ENCODE measurements at places on chromosomes 16 and 17.

DNA sequence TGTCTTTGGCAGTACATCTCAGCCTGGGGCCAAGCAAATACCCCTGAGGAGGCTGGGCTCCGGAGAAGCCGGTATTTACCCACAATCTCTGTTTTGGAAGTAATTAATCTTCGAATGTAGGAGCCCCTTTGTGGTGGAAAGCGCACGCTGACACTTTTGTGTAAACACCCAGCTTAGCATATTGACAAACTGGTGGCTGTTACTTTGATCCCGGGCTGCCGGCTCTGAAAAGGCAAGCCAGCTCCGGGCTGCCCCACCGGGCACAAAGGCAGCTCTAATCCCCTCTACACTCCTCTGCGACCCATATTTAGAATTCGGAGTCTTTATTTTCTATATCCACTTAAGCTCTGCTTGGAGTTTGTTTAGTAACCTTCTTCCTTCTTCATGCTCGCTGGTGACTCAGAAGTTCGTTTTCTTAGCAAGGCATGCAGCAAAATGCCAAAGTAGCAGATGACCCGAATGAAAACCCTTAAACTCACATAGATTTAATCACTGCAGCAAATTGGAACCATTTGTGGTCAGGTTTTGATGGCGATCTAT, 144.0 kb upstream of the IRX3 start:
- no peak for DNase-seq

GRCh38 chr16:82943371-82943770, 316.6 kb downstream of the CDH13 start:
- no peak for DNase-seq

GRCh38 chr16:86618431-86619238, 40.3 kb downstream of the FOXL1 start:
- DNase-seq, result no peak

DNA sequence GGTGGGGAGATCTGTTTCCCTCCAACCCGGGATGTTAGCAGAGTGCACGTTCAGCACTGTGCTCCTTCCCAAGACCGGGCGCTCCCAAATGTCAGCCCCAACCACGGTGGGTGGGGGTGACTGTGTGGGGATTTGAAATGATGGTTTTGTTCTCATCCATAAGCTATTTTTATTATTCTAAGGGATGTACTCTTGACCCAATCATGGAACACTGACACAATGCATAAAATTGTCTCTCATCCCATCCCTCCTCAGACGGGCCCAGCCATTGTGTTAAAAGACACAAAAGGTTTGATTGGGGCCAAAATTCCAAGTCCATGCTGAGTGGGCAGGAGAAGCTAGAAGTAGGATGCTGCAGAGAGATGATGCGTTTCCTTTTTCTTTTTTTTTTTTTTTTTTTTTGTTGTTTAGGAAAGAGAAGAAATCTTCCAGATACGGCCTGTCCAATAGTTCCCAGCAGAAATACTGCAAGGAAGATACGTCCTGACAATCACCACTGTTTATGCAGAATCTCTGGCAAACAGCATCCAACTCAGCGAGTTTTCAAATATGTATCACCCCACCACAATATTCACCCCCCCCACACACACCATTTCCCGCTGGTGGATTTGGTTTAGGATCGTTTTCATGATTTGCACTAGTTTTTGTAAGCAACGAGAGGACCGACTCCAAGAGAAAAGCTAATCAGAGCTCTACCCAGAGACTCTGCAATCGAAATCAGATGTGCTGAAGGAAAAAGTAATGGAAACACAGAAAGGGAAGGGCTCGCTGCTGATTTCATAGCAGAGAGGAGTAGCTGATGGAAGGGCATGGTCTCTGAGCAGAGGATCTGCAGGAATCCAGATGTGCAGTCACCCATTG, 163.5 kb upstream of the DYNLRB2 start:
- no peak for DNase-seq

- no peak for DNase-seq
Observed at GRCh38 chr16:77191259-77191969, 424 bp downstream of the MON1B start.

GRCh38 chr17:5745111-5745813, 161.0 kb upstream of the NLRP1 start:
- DNase-seq, result no peak

DNA sequence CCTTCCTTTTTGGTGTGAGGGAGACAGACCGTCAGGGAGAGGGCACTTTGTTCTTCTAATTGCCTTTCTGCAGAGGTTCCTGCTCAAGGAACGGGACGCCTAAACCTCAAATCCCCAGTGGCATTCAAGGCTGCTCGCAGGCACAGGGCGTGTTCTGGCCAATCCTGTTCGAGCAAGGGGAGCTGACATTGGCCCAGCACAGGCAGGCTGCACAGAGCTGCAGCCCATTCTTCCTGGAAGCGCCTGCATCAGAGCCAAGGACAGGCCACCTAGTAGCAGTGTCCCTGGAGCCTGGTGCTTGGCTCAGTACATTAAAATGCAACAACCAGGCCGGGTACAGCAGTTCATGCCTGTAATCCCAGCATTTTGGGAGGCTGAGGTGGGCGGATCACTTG, 72.2 kb upstream of the CREBBP start:
- DNase-seq, result no peak

- DNase-seq, result no peak
Observed at GRCh38 chr16:1979271-1980029, 1.8 kb downstream of the NOXO1 start.

- no peak for DNase-seq
Observed at GRCh38 chr16:54366943-54367342, 80.4 kb upstream of the IRX3 start.

DNA sequence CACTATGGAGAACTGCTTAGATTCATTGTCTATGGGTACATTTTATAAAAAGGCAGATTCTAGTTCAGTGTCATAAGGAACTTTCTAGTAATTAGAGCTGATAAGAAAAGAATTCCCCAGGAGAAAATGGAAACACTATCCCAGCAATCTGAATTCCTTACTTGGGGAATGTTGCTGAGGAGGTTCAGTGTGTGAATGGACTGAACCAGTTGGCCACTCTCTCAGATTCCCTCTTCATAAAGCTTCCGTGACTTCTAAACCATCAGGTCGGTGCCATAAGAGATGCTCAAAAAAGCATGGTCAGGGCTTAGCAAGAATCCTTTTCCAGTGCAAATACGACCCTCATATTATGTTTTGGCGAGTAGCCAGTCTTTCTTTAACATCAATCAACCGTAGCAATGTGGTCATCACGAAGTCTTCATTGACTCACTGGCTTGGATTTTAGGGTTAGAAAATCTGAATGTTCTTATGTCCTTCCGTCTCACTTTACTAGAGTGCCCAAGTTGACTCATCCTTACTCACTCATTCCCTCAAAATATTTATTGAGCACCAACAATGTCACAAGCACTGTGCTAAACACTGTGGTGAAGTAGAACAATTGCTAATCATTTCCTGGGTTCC, 102.7 kb upstream of the HLF start:
- DNase-seq, result no peak

DNA sequence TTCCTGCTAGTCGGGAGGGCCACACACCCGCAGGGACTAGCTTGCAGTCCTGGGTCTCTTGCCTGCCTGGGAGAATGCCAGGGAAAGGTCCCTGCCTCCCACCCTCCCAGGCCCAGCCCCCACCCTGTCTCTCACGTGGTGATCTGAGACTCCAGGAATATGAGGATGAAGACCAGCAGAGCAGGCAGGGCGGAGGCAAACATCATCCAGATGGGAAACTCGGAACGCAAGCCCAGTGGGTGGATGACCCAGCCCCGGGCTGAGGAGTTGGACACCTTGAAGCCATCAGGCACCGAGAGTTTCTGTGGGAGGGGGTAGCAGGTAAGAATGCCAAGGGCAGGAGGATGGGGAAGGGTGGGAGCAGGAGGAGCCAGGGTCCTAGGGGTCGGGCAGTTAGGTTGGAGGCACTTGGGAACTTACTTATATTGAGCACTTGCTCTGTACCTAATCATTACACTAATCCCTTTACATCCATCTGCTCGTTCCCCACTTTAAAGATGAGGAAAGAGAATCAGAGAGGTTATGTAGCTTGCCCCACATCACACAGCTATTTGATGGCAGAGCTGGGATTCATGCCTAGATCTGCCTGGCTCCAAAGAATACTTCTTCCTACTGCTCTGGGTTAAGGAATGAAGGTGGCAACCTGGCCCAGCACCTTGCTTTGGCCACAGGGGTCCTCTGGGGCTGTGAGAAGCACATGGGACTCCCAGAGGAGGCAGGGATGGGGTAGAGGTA, 13.4 kb downstream of the SLC4A1 start:
- no peak for DNase-seq

DNA sequence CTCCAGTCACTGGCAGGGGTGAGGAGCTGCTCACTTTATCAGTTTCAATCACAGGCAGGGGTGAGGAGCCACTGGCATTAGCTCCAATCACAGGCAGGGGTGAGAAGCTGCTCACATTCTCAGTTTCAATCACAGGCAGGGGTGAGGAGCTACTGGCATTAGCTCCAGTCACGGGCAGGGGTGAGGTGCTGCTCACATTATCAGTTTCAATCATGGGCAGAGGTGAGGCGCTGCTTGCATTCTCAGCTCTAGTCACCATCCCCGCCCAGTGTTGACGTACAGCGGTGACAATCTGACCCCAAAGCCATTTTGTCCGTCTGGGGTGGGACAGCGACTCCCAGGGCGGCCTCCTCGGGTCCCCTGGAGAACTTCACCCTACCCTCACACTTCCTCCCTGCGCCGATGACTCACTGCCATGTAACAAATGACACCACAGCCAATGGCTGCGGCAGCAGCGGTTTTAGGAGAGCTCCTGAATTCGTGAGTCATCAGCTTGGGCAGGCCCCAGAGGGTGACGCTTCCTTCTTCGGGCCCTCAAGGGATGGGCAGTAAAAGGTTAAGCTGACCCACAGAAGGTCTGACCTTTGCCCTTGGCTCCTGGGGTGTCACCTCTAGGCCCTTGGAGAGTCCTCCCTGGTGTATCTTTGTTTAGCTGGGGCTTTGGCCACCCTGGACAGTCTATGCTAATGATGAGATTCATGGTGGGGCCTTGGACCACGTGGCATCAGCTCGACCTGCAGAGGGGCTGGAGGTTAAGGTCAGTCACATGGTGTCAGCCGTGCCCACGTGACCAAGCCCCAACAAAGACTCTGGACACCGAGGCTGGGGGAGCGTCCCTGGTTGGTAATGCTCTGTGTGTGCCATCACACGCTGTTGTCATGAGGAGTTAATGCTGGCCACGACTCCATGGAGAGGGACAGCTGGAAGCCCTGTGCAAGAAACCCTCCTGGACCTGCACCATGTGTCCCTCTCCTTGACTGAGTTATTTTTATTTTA, 171.7 kb downstream of the C16orf95 start:
- DNase-seq, result no peak

GRCh38 chr16:546909-547770, 13.1 kb upstream of the PRR35 start:
- no peak for DNase-seq

DNA sequence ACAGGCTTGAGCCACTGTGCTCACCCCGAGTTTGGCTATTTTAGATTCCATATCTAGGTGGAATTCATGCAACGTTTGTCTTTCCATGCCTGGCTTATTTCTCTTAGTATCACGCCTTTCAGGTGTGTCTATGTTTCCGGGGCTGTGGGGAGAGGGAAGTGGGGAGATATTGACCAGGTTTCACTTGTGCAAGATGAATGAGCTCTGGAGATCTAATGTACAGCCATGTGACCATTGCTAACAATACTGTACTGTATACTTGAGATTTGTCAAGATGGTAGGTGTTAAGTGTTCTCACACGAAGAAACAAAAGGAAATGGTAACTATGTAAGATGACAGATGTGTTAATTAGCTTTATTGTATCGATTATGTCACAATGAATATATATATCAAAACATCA, 199.6 kb downstream of the SHISA9 start:
- no peak for DNase-seq

- no peak for DNase-seq
Observed at GRCh38 chr16:72958522-72959076, 89.3 kb downstream of the ZFHX3 start.

DNA sequence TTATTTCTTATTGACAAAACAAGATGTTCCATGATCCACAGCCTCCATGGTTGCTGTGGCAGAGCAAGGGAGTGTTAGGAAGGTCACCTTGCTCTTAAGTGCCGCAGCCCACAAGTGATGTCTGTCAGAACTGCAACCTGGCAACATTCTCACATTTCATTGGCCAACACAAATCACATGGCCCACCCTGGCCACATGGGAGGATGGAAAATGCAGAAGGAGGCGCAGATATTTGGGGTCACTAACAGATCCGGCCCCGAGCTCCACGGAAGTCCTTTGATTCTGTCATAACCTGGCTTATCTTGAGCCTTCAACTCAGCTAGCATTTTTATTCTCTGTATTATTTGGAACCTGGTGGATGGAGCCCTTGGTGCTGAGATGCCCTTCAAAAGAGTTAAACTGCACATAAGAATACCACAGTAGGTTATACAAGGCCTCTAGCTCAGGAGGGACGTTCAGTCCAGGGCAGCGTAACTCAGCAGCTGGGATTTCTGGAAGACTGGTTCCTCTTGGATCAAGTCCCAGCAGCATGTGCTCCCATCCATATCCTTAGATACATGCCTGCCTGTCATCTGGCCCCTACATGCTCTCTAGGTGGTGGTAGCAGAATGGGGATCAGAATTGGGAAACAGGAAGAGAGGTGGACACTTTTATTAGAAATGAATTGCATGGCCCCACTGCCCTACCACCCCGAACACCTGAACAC, 508.1 kb downstream of the HAPSTR1 start:
- no peak for DNase-seq

GRCh38 chr17:79082311-79083190, 7.9 kb downstream of the ENGASE start:
- DNase-seq, result peak; percentile 19

DNA sequence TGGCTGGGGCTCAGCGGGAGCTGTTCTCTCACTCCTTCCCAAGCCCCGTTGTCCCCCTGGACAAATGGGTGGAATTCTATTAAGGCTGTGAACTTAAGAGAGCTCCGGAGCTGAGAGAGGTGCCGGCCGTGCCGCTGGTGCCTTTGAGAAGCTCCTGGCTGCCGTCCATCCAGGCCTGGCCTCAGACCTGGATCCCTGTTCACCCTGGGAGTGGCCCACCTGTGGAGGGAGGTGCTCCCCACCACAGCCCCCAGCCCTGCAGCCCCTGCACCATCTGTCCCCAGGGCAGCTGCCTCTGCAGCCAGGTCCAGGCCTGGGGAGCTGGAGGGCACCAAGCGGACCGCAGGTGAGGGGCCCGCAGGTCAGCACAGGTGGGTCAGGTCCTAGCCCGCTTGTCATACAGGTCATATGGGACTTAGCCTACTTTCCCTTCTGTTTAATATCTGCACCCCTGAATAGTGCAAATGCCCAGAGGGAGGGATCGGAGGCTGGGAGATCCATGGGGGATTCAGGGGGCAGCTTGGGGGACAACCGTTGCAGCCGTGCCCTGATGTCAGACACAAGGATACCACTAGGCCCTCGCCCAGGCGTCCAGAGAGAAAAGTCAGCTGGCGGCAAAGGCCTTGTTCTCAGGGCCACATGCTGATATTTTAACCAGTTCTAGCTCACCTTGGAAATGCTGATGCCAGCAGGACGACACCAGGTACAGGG, 15.2 kb upstream of the METRNL start:
- no peak for DNase-seq

GRCh38 chr17:59154292-59154720, 680 bp downstream of the SKA2 start:
- peak; percentile 50 for DNase-seq

- no peak for DNase-seq
Observed at GRCh38 chr16:4055748-4056147, 60.5 kb downstream of the ADCY9 start.

- no peak for DNase-seq
Observed at GRCh38 chr16:67404740-67405226, 11.5 kb upstream of the TPPP3 start.

GRCh38 chr16:57797216-57797525, 5.1 kb downstream of the KIFC3 start:
- DNase-seq, result no peak

- DNase-seq, result no peak
Observed at GRCh38 chr16:12742741-12743140, 60.9 kb downstream of the CPPED1 start.

Measured in NCI-H1092 (cell line).